ENCODE measurements at places on chromosomes 4 and X. TPM values are rescaled to one million over a fixed set of nuclear protein-coding genes. Genes with fewer than 3 reads are reported as not detected.

SHOX gene
- 1.0 TPM for total RNA-seq

SPANXB1 gene
- not detected for total RNA-seq

MGARP gene
- not detected for total RNA-seq

DNA sequence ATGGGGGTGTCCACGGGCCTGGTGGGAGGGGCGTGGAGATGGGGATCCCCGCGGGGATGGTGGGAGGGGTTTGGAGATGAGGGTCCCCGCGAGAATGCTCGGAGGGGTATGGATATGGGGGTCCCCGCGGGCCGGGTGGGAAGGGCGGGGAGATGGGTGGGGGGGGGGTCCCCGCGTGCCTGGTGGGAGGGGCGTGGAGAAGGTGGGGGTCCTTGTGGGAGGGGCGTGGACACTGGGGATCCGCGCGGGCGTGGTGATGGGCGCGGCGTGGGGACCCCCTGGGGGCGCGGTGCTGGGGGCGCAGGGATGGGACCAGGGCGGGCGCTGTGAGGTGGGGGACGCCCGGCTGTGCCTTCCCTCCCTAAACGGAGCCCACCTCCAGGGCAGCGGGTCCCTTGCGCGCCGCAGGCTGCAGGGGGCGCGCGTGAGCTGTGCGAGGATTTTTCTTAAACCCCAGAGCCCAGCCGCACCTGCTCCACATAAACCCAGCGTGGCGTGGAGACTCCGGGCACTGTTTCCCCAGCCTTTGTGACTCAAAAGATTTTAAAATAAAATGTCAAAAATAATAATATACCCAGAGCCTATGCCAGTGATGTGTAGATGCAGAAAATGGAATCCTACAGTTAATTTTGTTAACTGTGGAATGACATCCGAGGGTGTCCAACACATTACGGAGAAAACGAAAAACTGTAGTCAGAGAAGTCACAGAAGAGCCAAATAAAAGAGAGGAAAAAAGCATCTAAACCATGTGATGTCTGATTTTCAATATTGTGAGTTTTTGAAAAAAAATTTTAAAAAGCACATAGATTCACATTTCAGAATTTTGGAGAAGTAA lies 1.5 kb upstream of the ASMTL start:
- peak; percentile 23 for ATAC-seq

- no peak for ATAC-seq
These were observed 132.7 kb downstream of the CPZ start for GRCh38 chr4:8725071-8725841.

GRCh38 chrX:14927401-14927800 lies 54.2 kb downstream of the MOSPD2 start:
- no peak for ATAC-seq

DNA sequence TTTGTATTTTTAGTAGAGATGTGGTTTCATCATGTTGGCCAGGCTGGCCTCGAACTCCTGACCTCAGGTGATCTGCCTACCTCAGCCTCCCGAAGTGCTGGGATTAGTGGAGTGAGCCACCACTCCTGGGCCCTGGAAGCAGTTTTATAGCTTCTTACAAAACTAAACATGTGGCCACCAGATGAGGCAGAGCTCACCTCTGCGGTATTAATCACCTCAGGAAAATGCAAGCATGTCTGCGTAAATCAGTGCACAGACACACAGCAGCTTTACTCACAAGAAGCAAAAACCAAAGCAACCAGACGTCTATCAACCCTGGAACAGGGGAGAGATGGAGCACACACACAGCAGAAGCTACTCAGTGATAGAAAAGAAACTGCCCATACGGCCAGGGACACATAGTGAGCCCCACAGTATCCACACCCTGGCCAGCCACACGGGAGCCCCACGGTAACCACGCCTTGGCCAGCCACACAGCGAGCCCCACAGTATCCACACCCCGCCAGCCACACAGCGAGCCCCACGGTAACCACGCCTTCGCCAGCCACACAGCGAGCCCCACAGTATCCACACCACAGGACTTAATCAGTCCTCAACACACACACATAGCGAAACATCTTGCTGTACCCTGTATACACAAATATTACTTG lies 30.2 kb downstream of the PPP2R3B start:
- ATAC-seq, result peak; percentile 25

- no peak for ATAC-seq
These were observed 84.8 kb downstream of the CHIC1 start for GRCh38 chrX:73647632-73648322.

Measured in motor neuron (in vitro differentiated cells).